ENCODE measurements at places on chromosomes 3 and 15.

DNA sequence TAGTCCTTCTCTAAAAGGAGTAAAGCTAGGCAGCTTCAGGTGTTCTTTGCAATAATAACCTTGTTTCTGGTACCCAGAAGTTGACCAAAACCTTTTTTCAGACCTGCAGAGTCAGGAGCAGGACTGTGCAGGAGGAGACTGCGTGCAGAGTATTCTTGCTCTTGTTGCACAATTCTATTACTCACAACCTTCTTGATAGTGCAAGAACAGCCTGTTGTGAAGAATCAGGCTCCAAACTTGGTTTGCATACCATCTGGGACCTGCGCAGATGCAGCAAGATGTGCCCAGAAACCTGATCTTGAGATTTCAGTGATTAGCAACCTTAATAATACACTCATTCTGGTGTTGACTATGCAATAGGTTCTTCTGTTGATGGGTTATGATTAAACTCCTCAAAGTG is 111.9 kb downstream of the ATG7 start:
- no peak for DNase-seq

DNA sequence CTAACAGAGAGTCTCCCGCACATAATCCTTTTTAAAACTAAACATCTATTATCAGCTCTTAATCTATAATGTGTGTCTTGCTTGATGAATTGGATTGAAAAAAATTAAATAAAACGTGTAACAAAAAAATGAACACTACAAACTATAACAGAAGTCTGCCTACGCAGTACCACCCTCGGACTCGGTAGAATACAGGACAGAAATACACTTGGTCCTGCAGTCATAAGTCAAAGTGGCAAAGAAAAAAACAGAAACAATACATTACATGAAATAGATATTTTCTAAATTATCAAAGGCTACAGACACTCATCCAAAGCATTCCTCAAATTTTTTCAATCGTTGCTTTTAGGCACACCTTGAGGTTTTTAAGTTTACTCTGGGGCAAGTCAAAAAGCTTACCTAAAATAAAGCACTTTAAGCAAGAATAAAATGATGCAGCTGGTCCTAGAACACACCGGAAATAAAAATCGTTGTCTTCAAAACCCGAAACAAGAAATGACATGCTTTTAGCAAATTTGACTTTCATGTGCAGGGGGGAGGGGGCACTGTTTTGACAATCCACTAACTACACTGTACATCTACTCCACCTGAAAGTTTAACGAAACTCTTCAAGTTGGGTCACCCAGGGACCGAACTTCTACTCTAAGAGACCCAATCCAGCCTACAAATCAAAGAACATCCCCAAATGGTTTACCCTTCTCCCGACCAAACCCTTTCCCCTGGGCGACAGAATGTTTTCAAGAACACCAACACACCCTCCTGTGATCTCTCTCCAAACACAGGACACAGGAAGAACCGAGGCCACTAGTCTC is 1.3 kb downstream of the ADAM10 start:
- DNase-seq: peak; percentile 10

GRCh38 chr3:187069857-187070516 is 69.3 kb downstream of the RPL39L start:
- DNase-seq: no peak

DNA sequence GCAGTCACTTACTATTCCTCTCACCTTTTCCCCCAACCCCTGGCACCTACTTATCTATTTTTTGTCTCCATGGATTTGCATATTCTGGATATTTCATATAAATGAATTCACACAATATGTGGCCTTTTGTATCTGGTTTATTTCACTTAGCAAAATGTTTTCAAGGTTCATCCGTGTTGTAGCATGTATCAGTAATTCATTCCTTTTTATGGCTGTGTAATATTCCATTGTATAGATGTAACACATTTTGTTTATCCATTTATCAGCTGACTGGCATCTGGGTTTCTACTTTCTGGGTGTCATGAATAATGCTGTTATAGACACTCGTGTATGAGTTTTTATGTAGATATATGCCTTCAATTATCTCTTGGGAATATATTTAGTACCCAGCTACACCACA is 5.8 kb downstream of the MNS1 start:
- DNase-seq: no peak

- no peak for DNase-seq
Measured at GRCh38 chr3:27165321-27165721, 203.9 kb downstream of the NEK10 start.

- no peak for DNase-seq
Measured at GRCh38 chr3:78978037-78978436, 789.8 kb downstream of the ROBO1 start.

DNA sequence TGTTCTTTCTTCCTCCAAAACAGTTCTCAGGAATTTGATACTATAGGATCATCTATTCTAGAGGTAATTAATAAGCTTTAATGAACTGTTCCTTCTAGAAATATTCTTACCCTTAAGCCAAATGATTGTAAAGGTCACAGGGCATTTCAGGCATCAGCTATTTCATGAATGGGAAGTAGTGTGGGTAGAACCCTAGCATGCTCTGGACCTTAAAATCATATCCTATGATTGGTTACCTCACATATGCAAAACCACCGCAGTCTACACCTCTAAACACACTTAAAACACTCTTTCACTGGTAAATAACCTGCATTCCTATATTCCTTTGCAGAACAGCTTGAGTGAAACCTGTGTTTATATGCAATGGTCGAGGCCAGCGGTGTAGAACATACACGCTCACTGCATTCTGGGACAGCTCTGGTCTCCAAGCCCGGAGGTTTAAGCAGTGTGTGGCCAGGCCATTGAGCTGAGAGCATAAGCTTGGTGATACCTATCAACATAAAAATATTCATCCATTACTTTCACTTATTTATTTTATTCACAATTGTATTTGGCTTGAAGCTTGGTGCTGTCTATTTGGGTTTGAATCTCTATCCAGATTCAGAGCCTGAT is 87.7 kb upstream of the RASGRP1 start:
- DNase-seq: no peak

DNA sequence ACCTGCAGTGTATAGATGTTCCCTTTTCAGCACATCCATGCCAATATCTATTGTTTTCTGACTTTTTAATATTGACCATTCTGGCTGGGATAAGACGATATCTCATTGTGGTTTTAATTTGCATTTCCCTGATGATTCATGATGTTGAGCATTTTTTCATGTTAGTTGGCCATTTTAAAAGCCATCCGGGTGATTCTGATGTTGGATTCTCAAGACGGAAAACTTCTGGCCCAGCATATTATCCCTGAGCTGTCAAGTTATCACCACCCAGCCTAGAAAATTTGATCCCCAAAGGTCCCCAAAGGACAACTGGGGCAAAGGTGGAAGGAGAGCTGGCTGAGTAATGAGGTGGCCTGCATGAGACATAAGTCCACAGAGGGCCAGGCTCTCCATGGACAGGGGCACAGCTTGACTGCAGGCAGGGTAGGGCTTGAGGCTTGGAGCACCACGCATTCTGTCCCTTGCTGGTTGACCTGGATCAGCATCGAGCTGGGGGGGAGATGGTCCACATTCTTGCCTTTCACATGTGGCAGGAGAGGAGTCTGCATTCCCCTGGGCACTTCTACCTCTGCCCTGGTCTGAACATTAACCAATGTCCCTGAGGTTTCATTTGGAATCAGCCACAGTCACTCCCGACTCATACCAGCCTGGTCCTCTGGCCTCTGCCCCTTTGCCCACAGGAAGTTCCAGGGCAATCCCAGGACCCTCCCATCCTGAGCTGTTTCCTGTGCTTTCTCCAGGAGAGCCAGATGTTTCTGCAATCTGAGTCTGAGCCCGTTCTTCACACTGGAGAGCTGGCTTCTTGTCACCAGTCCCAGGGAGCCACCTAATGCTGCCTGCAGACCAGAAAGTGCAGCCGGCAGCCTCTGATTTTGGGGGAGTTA is 69.2 kb downstream of the ISG20 start:
- DNase-seq: no peak

DNA sequence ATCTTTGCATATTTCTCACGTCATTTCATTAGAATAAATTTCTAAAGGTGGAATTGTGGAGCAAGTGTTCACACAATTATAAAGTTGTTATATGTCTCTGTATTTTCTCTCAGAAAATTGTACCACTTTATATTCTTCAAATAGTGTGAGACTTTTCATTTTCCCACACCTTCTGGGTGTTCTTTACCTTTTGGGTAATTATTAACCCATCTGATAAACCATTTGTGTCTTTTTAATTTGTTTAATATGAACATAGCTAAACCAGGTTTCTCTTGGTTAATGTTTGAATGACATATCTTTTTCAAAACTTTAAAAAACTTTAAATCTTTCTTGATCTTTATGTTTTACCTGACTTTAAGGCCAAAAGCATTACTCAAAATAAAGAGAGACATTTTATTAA is 40.5 kb downstream of the DZIP3 start:
- DNase-seq: no peak

DNA sequence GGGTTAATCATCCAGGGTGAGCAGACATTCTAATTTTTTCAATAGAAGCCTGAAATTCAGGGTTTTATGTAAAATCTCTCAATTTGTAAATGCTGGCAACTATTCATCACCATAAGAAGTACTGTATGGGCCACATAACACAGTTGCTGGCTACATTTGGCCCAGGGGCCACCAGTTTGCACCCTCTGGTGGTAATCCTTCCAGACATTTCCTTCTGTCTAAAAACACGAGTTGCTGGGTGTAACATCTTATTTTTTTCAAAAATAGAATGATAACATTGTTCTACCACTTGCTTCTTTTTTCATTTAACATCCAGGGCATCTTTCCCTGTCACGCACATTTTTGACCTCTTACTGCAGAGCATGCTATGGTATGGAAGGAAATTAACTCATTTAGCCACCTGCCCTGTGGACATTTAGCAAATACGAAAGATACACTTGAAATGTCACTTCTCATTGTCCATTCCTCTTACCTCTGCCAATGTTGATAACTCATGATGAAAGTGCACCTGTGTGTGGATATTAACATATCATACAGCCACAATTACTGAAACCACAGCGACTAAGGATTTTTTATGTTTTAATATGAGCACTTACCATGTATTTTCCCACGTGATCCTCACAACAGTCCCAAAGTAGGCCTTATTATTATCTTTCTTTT is 117.5 kb upstream of the ARHGEF3 start:
- DNase-seq: no peak

DNA sequence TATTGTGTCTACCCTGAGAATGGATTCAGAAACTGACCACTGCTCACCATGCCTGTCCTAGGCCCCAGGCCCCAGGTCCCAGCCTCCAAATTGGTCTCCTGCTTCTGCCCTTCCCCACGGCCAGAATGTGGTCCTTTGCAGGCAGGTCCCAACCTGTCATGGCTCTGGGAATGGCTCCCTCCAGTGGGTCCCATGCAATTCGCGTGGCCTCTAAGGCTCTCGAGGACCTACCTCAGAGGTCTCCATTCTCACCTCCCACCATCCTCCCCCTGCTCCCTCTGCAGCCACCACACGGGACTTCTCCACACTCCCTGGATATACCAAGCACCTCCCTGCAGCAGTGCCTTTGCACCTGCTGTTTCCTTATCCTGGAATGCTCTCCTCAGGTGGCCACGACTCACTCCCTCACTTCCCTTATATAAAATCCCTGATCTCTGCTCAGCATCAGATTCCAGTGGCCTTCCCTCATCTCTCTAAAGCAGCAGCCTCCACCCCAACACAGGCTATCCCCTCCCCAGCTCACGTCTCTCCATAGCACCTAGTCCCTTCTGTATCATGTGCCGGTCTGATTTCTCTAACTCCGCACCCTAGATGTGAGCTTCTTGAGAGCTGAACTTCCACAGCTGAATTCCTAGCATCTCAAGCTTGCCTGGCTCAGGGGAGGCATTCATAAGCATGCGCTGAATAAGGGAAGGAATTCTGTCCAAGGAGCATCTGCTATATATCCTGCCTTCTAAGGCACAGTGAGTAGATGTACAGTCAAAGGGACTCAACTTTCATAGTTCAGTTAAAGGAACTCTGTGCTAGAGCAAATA is 56.9 kb downstream of the ARRDC4 start:
- DNase-seq: no peak

DNA sequence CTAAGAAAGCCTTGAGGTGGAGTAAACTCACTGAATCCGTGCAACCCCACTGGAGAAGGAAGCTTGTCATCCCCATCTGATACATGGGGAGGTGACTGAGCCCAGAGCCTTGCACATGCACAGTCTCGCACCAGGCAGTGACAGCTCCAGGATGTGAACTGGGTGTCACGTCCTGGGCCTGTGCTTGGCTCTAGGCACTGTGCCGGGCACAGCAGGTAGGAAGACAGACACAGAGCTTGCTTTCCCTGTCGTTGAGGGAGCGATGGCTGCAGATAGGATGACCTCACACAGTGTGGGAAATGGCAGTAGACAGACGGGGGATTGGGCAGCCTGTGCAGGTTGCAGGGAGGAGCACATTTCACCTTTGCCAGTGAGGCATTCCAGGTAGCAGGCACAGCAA is 12.2 kb upstream of the ATP2B2 start:
- no peak for DNase-seq

GRCh38 chr3:127091376-127091775 is 101.6 kb upstream of the PRR23E start:
- DNase-seq: no peak

DNA sequence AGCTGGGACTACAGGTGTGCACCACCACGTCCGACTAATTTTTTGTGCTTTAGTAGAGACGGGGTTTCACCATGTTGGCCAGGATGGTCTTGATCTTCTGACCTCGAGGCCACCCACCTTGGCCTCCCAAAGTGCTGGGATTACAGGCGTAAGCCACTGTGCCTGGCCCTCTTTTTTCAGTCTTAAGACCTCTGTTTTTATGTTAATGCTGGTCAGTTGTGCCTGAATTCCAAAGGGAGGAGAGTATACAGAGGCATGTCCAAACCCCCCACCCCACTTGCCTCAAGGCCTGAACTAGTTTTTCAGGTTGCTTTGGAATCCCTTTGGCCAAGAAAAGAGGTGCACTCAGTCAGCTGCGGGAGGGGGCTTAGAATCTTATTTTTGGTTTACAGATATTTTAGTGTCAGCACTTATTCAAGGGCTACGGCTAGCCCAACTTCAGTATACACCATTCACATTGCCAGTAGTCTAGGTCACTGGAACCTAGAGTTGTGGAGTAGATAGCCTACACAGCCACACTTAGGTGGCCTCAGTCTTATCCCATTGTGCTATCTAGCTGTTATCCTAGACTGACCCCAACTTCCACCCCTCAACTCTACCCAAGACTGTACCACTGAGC is 128.0 kb upstream of the TPM1 start:
- no peak for DNase-seq

DNA sequence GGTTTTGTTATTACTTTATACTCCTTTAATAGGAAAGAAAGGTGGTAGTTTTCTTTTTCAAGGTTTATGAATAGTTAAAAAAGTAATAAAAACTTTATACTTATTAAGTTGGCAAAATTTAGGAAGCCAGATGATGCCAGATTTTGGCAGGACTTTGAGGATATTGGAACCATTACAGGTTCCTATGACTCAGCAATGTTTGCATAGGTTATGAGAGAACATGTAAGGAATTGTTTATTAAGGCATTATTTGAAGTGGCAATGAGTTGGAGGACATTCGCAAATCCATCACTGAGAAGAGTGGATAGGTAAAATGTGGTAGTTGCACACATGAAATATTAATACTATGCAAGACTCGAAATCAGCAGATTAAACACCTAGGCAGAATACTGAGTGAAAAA is 29.9 kb downstream of the CDAN1 start:
- no peak for DNase-seq

GRCh38 chr3:188906236-188906635 is 265.5 kb upstream of the TPRG1 start:
- DNase-seq: no peak

GRCh38 chr15:59330649-59331048 is 42.0 kb downstream of the MYO1E start:
- DNase-seq: no peak

- DNase-seq: no peak
Measured at GRCh38 chr3:174000675-174001074, 603.1 kb downstream of the NLGN1 start.

- no peak for DNase-seq
Measured at GRCh38 chr3:188350961-188351360, 197.0 kb downstream of the LPP start.
